ENCODE measurements at places on chromosomes 11 and 22.

- DNase-seq = no peak
These were observed 30.9 kb upstream of the NECTIN1 start for GRCh38 chr11:119759747-119760412.

GRCh38 chr11:62665599-62666258 is 617 bp downstream of the CSKMT start:
- no peak for DNase-seq

- DNase-seq = peak; percentile 41
These were observed 48.4 kb upstream of the MICAL2 start for GRCh38 chr11:12061851-12062560.

DNA sequence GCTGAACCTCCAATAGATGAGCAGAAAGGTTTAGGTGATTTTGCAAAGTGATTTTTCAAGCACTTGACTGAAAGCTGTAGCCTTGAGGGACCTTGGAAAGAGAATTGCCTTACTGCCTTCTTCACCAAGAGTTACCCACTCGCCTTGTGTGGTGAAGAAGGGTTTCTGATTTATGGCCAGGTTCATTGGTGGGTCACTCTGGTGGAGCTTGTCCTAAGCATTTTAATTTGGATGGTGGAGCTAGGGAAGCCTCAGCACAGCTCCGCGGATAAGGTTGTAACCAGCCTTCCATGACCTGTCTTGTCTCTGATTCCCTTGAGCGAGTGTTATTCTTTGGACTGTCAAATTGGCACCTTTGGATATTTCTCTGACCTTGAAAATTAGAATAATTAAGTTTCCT is 226.4 kb downstream of the FAT3 start:
- DNase-seq = no peak

GRCh38 chr22:46915950-46916730 is 153.7 kb downstream of the TBC1D22A start:
- peak; percentile 24 for DNase-seq

DNA sequence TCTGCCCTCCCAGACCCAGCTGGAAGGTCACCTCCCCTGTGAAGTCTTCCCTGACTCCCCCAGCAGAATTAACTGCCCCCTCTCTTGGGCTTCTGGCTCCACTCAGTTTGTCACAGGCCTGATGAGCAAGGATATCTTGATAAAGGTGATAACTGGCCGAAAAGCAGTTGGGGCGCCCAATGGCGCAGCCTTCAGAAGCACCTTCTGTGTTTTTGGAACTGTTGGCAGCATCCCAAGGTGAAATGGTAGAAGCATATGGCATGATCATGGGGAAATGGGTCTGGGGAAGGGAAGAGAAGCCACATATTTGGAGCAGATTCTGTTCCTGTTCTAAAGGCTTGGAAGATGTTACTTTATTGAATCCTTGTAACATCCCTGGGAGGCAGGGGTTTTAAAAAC is 2.8 kb upstream of the TAB1 start:
- DNase-seq = no peak

GRCh38 chr11:124114942-124115781 is at the start of gene VWA5A:
TSS of gene VWA5A (plus strand) at chr11:124115450. CDS start at chr11:124117512, 2,062 bp downstream.
- DNase-seq = peak; percentile 57

- DNase-seq = no peak
These were observed 245.0 kb downstream of the CSNK2A3 start for GRCh38 chr11:11108026-11108425.

GRCh38 chr11:105034813-105035620 is at the start of gene CASP1:
TSS of gene CASP1 (minus strand) at chr11:105035144. CDS start at chr11:105035113, 31 bp downstream.
- DNase-seq = no peak

DNA sequence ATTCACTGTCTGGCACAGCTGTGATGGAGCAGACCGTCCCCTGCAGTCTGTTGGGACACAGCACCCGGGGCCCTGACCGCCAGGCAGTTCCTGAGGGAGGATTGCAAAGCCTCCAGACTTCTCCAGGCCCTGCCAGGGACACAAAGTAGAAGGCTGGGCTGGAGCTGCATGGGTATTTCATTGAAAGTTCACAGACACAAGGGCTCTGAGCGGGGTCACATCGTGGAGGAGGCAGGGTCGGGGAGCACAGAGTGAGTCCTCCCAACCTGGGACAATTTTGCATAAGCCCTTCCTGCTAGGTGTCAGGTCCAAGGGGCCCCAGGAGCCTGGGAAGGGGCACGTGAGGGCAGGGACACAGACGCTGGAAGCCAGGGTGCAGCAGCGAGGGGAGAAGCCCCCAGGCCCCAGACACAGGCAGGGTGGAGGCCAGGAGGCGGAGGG is 15.7 kb downstream of the IFITM10 start:
- no peak for DNase-seq

GRCh38 chr11:7899418-7899817 is 31.6 kb downstream of the OR10A6 start:
- no peak for DNase-seq

DNA sequence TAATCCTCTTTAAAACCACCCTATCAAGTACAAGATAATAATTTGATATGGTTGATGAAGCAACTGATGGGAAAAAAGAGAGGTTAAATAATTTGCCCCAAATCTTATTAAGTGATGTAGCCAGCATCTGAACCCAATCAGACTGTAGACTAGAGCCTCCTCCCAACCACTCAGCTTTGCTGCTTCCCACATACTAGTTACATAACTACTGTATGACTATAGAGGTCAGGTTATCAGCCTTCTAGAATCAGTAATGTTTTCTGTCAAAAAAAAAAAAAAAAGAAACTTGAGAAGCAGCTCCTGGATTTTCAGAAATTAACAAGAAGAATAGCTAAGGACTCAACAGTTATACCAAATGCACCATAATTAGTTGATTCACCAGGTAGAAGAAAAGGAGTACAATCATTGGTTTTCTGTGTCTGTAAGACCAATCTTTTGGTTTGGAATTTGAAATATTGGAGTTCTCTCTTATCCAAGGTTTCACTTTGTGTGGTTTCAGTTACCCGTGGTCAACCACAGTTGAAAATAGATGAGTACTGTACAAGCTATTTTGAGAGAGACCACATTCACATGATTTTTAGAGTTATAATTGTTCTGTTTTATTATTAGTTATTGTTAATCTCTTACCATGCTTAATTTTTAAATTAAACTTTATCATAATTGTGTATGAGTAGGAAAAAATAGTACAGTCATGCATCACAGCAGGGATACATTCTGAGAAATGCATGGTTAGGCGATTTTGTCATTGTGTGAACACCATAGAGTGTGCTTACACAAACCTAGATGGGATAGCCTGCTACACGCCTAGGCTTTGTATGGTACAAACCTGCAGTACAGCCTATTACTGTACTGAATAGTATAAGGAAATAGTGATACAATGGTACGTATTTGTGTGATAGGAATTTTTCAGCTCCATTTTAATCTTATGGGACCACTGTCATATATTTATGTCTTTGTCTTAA is 72.2 kb downstream of the PDHX start:
- DNase-seq = no peak

DNA sequence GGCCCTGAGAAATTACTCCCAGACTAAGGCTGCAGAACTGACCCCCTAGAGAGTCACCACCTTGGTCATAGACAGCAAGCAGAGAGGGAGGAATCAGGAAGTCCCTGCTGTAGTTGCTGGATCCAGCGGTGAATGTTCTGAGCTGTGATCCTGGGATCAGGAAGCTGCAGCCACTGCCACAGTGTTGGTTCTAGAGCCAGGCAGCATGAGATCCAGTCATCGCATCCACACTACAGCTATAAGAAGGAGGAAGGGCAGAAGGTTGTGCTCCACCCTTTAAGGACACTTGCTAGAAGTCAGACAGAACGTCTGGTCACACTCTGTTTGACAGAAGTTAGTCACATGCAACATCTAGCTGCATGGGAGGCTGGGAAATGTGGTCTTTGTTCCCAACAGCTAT is 104.7 kb upstream of the OR4B1 start:
- no peak for DNase-seq

DNA sequence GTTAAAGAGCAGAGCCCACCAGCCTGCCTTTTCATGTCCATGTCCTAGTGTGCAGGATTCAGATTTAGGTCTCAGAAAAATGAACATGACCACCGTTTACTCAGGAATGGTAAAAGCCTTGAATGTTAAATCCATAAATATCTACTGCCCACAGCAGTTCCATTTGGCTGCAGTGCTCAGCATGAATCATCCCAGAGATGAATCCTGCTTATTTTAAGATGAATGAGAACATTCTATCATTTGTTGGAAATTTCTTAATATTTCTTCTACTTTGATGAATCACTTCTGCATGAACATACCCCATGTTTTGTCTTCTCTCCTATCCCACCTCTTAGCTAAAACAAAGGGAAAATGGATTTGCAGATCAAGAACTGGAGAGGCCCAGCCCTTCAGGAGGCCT is 47.5 kb upstream of the AQP11 start:
- DNase-seq = no peak

DNA sequence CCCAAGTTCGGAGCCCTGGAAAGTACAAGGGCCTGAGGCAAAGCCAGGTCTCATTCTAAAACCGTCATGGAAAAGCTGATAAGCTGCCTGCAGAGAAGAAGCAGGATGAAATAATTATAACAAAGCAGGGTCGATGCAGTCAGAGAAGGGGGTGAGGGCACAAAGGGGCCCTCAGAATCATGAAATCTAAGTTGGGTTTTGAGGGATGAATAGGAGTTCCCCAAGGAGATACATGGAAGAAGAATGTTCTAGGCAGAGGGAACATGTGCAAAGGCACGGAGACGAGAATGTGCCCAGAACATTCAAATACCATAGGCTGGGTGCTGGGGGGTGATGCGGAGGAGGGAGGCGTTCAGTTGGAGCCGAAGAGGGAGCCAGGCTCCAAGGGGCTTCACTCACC is 25.0 kb downstream of the IGLL1 start:
- DNase-seq = no peak

DNA sequence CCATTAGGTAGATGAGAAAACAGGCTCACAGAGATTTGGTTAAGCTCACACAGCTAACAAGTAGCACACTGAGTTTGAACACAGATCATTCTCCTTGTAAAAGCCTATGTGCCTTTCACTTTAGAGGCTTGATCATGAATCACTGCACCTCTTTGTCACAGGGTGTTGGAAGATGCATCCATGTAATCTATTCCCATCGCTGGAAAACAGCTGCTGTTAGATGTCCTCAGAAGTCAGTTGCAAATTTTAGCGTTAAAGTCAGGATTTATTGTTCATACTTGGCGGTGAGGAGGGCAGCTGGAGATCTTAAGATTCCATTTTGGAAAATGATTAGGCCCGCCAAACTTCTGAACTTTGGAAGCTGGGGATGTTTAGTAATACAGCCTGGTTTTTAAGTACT is 2.6 kb downstream of the CNTF start:
- DNase-seq = no peak

Measured in H1 (cell line).